Fibroblast of villous mesenchyme (primary cell): ENCODE measurements at places on chromosomes 5 and 9. TPM values are rescaled to one million over a fixed set of nuclear protein-coding genes. Genes with fewer than 3 reads are reported as not detected.

CCDC180 gene
- 3.0 and 3.9 TPM in 2 replicates for total RNA-seq

CCDC171 gene
- total RNA-seq: 2.2 and 2.3 TPM in 2 replicates

SLC28A3 gene
- 0.32 and 0.43 TPM in 2 replicates for total RNA-seq

SPINK4 gene
- total RNA-seq: not detected in 2 replicates

PGGT1B gene
- 16.1 and 21.2 TPM in 2 replicates for total RNA-seq

SLCO6A1 gene
- under 0.01 and 0.32 TPM in 2 replicates for total RNA-seq

RANBP17 gene
- total RNA-seq: 28.0 and 33.7 TPM in 2 replicates

PDCD1LG2 gene
- total RNA-seq: 31.6 and 59.6 TPM in 2 replicates

TAF11L10 gene
- total RNA-seq: not detected in 2 replicates

IER5L gene
- total RNA-seq: 60.5 and 75.7 TPM in 2 replicates

LHX3 gene
- not detected in 2 replicates for total RNA-seq

GZMA gene
- total RNA-seq: not detected in 2 replicates

GRIA1 gene
- total RNA-seq: 8.1 and 22.5 TPM in 2 replicates

CCNJL gene
- 0.86 and 1.3 TPM in 2 replicates for total RNA-seq

WWC1 gene
- total RNA-seq: 0.32 and 2.2 TPM in 2 replicates

GNA14 gene
- total RNA-seq: 1.3 and 6.5 TPM in 2 replicates

FGF1 gene
- 8.7 and 16.0 TPM in 2 replicates for total RNA-seq

OR1J2 gene
- 0.32 and 0.43 TPM in 2 replicates for total RNA-seq

TSSK1B gene
- 0.43 and 0.64 TPM in 2 replicates for total RNA-seq

HTR1A gene
- total RNA-seq: not detected in 2 replicates

SLC1A1 gene
- total RNA-seq: 17.7 and 34.1 TPM in 2 replicates

ZNF346 gene
- total RNA-seq: 20.3 and 20.6 TPM in 2 replicates

RGS7BP gene
- 0.32 TPM in 1 of 2 replicates, not detected in the other for total RNA-seq

CENPH gene
- 11.9 and 12.1 TPM in 2 replicates for total RNA-seq

PCDHGA9 gene
- 4.7 and 5.2 TPM in 2 replicates for total RNA-seq

PCDHB13 gene
- under 0.01 and 0.32 TPM in 2 replicates for total RNA-seq

ATG10 gene
- total RNA-seq: 5.8 and 9.1 TPM in 2 replicates

CDK9 gene
- total RNA-seq: 37.0 and 50.1 TPM in 2 replicates

PDE6A gene
- total RNA-seq: under 0.01 TPM in 1 of 2 replicates, not detected in the other

PAPPA gene
- total RNA-seq: 42.5 and 104 TPM in 2 replicates

TRIM36 gene
- total RNA-seq: 0.97 and 2.2 TPM in 2 replicates

SHC3 gene
- total RNA-seq: 7.4 and 11.7 TPM in 2 replicates

MYORG gene
- 0.64 and 1.3 TPM in 2 replicates for total RNA-seq

LRRC19 gene
- not detected in 2 replicates for total RNA-seq

TLR4 gene
- 8.4 and 18.1 TPM in 2 replicates for total RNA-seq

CER1 gene
- not detected in 2 replicates for total RNA-seq

SPATA31D4 gene
- not detected in 2 replicates for total RNA-seq

CCNI2 gene
- total RNA-seq: under 0.01 TPM in 1 of 2 replicates, not detected in the other

IFNK gene
- not detected in 2 replicates for total RNA-seq

DDX41 gene
- total RNA-seq: 56.0 and 56.1 TPM in 2 replicates

PAEP gene
- not detected in 2 replicates for total RNA-seq

SCGB3A2 gene
- not detected in 2 replicates for total RNA-seq

PTGES gene
- total RNA-seq: 8.7 and 16.0 TPM in 2 replicates

RMRP gene
- 103,191 and 163,599 TPM in 2 replicates for total RNA-seq

ARL14EPL gene
- total RNA-seq: not detected in 2 replicates

GADD45G gene
- 0.43 and 0.64 TPM in 2 replicates for total RNA-seq

UCK1 gene
- total RNA-seq: 20.6 and 28.5 TPM in 2 replicates

SV2C gene
- not detected in 2 replicates for total RNA-seq

PLAC8L1 gene
- total RNA-seq: not detected in 2 replicates

FLT4 gene
- under 0.01 and 0.43 TPM in 2 replicates for total RNA-seq
